Nucleus accumbens (tissue), 56 donors: ENCODE measurements at places on chromosomes 3 and 15.

DNA sequence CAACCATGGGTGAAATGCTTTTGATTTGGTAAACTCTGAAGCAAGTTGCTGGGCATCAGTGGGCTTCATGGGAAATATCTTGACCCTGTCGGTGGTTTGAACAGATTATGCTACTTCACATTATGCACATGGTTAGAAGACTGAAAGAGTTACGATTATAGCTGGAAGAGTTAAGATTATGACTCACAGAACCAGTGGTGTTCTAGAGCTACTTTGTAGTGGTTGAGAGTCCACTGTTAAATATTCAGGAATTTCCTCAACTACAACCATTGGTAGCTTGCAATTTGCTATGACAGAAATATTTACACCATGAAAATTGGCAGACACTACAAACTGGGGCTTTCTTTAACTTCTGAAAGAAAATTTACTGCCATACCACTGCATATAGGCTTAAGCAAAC lies 99.3 kb downstream of the GADL1 start:
- no peak for DNase-seq

DNA sequence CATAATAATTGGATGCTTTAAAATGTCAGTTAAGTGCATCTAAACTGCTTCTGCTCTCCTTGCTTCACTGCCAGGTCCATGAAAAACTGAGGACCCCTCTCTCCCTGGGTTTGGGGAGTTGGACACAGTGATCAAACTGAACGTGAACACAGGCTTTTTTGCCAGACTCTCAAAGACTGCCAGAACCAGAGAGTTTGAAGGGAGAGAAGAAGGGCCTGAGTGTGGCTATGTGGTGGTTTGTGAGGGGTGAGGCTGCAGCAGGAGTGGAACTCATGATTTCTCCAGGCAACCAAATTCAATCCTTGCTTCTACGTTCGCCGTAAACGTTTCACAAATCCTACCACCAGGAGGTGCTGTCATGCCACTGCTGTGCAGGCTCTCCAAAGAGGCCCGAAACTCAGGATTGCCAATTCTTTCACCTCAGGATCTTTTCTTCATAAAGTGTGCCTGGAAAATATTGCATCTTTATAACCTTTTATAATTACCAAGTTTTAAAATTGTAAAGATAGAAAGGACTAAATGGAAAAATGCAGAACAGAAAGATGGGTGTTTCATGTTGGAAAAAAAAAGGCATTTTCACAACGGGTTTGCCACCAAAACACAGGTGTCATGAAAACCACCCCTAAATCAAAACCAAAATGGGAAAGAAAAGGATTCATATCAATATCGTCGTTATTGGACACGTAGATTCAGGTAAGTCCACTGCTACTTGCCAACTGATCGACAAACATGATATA lies 19.7 kb downstream of the TM4SF4 start:
- DNase-seq, result no peak

DNA sequence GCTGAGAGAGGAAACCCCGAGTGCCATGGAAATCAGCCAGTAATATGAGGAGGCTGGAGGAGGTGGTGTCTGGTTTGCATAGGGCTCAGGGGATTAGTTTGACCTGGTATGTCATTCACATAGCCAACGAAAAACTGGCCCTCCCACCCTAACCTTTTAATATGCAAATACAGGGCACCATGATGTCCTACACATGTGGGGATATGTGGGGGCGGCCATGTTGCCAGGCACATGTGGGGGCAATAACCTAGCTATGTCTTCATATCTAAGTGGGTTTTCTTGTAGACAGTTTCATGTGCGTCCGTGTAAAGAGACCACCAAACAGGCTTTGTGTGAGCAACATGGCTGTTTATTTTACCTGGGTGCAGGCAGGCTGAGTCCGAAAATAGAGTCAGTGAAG lies 110.1 kb downstream of the MOBP start:
- DNase-seq, result no peak

DNA sequence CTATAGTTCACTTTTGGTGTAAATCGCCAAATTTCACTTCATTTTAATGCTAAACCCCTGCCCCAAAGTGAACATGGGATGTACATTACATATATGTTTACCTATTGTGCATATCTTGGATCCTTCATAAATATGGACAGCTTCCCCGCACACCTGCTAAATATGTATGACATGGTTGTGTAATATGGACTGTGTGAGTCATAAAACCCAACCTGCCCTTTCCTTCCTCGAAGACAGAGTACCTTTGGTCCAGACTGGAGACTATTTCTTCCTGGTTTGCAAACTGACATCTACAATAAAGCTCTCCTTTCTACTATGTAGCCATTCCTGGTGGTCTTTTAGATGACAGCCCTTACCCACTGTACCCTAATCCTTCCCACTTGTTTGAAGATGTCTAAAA lies 12.4 kb downstream of the ACTC1 start:
- DNase-seq, result no peak

DNA sequence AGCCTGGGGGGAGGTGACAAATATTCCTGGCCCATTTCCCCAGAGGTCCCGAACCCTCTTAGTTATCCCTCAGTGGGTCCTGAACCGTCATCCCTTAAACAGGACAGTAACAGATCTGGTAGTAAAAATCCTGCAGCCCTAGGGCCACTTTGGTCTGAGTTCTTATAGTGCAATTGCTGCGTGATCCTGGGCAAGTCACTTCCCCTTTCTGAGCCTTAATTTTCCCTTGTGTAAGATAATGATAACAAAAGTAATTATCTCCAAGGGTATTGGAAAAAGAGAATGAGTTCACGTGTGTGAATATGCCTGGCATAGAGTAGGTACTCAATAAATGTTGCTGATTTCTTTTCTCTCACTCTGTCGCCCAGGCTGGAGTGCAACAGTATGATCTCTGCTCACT lies 2.9 kb upstream of the JAGN1 start:
- no peak for DNase-seq

GRCh38 chr3:153069598-153070510 lies 92.2 kb upstream of the RAP2B start:
- DNase-seq, result no peak

- no peak for DNase-seq
Measured at GRCh38 chr15:55008421-55008820, 188.3 kb downstream of the RSL24D1 start.

- no peak for DNase-seq
Measured at GRCh38 chr3:107407355-107407754, 30.1 kb downstream of the CCDC54 start.

GRCh38 chr3:174332391-174332790 lies 526.7 kb upstream of the NAALADL2 start:
- no peak for DNase-seq

GRCh38 chr15:66997212-66997611 lies 68.2 kb upstream of the SMAD3 start:
- no peak for DNase-seq

DNA sequence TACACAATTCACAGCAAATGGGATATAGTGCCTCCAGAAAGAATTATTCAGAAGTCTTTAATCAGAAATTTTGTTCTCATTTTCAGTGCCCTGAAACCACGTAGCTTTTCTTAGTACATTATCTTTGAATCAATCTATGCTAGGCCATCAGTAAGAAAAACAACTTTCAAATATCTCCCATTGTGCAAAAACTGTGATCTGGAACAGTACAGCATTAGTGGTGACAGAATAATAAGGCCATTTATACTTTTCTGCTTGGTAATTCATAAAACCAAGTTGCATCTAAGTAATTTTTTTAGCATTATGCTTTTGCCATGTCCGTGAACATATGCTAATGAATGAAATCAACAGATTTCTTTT lies 35.4 kb upstream of the ZNF385D start:
- DNase-seq, result no peak

DNA sequence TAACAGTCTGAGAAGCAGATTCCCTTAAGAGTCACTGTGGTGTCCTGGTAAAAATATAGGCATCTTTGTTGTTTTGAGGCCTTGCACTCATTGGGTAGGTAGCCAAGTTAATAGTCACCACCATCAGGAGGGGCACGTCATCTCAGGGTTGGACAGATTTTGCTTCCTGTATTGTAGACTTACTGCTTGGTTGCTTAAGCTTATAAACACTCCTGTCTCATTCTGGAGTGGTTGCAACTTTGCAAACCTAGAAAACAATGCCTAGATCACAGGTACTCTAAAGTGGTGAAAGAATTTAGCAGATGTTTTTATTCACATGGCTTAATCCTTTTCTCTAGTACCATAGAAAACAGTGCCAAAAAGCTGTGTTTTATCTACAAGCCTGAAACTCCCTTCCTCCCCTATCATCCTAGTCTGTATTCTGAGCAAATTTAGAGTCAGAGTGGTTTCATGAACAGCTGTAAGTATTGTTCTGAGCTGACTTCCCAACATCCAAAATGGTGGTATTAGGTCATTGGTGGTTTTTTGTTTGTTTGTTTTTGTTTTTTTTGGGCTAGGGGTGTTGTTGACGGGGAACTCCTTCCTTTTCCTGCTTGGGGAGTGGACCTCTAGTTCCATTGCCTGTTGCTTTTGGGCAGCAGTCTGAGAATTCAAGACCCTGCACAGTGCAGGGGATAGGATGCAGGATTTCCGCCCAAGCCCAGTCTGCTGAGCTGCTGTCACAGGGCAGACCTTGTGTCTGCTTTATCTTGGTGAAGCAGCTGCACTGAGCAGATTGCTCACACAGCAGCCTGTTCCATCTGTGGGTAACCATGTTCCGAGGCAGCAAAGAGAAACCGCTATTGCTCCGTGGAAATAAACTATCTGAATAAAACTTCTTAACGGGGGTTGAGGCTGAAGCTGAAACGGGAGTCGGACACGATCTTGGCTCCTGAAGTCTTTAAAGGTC lies 202.0 kb downstream of the AKAP13 start:
- no peak for DNase-seq

GRCh38 chr3:186614266-186614596 lies 1.4 kb downstream of the AHSG start:
- no peak for DNase-seq

GRCh38 chr3:23591374-23591773 lies 214.4 kb upstream of the UBE2E1 start:
- DNase-seq, result no peak

DNA sequence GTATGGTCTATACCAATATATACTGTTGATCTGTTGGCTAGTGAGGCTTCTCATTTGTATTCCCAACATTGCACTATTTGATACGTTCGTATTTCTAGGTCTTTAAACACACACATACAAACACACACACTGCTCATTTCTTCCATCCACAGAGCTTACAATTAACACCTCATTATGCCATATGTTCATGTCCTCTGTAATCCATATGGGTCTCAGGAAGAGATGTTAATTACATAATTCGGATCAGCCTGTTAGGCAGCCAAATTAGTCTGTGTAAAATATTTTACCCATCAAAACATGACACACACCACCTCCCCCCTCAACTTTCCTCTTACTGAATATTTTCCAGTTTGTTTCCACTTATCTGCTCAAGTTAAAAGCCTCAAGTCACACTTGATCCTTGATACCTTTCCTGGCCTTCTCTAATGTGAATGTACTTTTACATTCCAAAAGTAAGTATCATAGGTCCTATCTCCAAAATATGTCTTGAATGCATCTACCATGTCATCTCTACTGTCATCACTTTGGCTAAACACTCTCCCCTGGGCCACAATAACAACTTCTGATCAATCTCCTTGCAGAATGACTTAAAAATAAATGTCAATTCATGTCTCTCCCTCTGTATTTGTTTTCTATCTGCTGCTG lies 28.2 kb downstream of the EOGT start:
- DNase-seq, result no peak

GRCh38 chr15:44570361-44570760 lies 33.4 kb downstream of the EIF3J start:
- no peak for DNase-seq

- DNase-seq, result no peak
Measured at GRCh38 chr15:39242345-39242744, 338.5 kb upstream of the THBS1 start.

- DNase-seq, result no peak
Measured at GRCh38 chr3:41705893-41706292, 256.0 kb downstream of the ULK4 start.

DNA sequence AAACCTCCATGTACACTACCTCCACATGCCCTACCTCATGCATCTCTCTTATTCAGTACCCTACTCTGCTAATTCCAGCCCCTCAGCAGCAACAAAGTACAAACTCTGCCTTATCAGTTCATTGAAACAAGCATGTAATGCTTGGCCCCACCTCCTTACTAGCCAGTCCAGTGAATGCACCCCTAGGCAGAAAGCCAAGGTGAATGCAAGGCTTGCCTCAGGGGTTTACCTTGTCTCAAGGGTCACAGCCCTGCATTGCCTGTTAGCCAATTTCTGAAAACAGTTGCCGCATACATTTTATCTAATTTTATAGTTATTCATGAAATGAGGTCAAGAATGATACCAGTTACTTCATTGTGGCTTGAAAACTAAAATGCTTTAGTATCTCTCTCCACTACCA lies 576.4 kb downstream of the FHIT start:
- no peak for DNase-seq

- DNase-seq, result no peak
Measured at GRCh38 chr15:74108111-74108510, 22.3 kb upstream of the ISLR2 start.

DNA sequence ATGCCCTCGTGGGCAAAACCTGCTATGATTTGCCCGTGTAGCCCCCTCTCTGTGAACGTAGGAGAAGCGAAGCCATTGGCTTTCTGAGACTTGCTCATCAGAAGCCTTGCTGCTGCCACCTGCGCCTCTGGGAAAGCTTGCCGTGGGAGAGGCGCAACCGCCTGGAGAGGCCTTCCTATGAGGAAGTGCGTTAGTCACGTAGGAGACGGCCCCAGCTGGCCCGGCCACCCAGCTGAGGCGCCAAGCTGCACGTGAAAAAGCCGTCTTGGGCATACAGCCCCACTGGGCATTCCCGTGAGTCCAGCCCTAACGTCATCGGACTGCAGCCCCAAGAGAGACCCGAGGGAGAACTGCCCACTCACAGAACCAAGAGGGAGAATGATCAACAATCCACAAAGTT lies 49.1 kb upstream of the TJP1 start:
- no peak for DNase-seq

DNA sequence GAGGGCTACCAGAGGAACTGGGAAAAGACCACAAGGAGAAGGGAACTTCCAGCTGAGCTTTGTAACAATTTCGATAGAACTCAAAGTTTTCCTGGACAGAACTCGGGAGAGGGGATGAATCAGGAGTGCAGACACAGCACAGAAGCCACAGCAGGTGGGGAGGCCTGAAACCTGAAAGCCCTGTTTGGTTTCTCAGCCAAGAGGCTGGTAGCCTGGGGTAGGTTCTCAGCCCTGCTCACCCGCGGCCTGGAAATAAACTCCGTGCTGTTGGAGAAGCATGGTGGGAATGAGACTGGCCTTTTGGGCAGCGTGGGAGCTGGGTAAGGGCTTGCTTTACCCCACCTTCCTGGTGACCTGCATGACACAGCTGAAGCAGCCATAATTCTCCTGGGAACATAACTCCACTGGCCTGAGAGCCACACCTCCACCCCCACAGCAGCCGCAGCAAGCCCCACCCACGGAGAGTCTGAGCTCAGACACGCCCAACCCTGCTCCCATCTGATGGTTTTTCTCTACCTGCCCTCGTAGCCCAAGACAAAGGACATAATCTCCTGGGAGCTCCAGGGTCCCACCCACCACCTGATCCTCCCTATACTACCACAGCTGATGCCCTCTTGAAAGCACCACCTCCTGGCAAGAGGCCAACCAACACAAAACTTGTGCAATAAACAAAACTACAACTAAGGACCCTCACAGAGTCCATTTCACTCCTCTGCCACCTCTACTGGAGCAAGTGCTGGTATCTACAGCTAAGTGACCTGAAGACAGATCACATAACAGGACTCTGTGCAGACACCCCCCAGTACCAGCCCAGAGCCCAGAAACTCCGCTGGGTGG lies 52.5 kb upstream of the CHRM5 start:
- DNase-seq, result no peak
